ENCODE measurements at places on chromosomes 7 and 10.

GRCh38 chr10:125217990-125218675 lies 57.8 kb upstream of the CTBP2 start:
- DNase-seq, result peak; percentile 32

DNA sequence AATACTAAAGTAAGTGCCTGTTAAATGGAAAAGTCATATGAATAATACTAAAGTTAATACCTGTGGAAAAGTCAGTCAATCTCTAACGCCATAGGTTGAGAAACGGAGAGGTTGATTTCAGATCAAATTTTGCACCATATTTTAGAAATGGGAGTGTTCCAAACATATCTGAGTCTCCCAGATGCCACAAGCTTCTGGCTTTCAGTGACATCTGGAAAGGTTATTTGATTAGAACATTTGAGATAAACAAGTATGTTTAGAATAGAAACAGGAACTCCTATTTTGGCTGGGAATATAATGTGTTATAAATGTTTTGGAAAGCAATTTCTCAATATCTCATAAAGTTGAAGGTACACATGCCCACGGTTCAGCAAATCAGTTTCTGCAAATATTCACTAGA lies 5.8 kb downstream of the MACC1 start:
- DNase-seq, result no peak

DNA sequence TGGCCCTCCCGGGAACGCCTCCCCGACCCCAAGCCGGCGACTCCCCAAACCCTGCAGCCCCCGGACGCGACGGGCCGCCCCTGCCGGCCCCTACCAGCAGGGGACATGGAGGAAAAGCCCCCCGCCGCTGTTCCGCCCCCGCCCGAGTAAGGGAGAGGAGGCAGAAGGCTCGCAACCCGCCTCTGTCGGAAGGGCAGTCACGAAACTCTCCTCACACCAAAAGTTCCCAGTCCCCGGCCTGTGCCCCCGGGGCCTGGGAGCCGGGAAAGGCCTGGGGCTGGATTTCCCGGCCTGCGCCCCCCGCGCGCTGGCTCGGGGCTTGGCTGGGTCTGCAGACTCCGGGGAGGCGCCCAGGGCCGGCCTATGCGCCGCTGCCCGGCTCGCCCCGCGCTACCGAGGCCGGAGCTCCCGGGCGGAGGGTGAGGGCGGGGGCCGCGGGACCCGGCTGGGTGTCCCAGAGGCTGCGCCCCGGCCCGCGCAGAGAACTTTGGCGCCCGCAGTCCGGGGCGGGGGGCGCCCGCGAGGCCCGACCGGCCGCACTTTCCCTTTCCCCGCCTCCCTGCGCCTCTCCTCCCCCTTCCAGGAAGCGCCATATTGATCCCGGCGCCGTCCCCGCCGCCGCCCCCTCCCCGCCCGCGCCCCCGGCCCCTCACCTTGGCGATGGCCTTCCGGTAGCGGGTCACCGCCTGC lies 728 bp downstream of the PARD3 start:
- peak; percentile 77 for DNase-seq

GRCh38 chr7:104530251-104530650 lies 201.8 kb downstream of the LHFPL3 start:
- DNase-seq, result no peak

GRCh38 chr10:105634281-105634680 lies 993.2 kb downstream of the SORCS3 start:
- no peak for DNase-seq

DNA sequence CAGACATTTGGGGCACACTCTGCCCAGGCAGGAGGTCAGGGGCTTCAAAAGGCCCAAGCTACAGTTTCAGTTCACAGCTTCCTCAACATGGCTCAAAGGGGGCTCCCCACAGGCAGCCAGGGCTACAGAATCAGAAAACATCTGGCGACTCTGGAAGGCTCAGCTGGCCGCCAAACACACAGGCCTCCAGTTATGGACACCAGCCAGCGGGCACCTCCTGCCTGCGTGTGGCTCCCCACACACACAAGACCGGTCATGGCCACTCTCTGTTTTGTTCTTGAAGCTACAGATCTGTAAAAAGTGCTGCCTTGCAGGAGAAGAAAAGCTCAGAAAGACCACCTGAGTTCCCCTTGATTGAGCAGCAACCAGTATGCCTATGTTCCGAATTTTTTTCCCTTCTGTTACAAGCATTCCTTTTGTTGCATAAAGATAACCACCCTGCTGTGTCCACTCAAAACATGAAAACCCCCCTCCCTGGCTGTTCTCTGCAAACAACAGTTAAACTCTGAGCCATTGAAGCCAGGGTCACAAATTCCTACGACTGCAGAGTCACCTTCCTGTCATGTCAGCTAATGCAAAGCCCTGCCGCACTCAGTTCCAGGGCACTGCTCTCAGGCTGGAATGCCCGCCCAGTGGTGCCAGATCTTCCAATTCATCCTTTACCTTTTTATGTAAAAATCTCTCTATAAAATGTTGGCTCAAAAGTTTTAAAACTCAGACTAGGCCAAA lies 33.6 kb downstream of the VSTM4 start:
- DNase-seq, result no peak

DNA sequence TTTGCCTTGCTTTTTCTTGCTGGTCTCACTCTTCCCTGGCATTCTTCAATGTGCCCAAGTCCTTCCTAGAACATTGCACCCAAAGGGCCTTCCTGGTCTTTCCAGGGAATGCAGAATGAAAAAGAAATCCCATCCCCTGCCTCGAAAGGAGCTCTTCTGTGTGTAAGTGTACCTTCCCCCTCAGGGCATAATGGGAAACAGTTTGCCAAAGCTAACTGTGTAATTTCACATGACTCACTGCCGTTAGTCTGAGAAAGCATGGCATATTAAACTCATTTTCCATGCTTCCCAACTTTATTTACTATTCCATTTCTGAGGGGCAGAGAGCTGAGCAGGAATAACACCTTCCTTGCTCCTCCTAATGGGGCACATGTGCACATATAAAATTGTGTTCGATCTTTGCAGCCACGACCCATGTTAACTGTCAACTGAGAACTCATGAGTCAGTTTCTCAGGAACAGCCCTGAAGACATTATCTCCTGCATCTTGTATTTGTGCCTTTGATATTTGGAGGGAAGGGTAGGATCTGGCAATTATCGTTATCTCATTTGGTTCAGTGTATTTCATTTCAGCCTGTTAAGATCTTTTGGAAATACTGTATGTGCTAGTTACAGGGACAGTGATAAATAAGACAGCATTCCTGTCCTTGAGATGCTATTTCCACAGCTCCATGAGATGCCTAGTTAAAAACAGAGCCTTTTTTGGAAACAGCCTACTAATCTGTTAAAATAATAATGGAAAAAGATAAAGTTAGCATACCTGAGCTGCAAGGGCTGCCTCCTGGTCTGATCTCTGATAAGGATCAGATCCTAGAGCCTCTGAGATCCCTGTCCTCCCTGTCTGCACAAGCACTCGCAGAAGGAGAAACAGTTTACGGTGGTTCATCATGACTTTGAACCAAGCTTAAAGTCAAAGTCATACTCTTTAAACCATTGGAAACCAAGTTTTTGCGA lies 42.3 kb downstream of the IKZF1 start:
- no peak for DNase-seq

- no peak for DNase-seq
Observed at GRCh38 chr7:38795593-38795992, 113.4 kb downstream of the VPS41 start.

DNA sequence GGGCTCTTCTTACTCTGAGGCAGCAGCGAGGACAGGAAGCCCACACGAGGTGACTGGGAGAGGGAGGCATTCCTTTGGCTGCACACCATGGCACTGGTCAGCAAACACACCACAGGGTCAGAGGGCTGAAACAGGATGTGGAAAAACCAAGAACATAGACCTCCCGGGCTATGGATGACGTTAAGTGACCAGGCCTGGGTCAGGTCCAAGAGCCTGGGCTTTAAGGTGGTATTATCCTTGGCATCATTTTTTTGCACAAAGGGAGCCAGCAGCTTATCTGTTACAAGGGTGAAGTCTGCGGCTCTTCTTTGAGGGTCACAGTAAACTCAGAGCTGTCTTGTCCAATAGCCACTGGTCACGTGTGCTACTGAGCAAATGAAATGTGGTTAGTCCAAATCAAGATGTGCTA lies 7.0 kb downstream of the WDR91 start:
- no peak for DNase-seq

DNA sequence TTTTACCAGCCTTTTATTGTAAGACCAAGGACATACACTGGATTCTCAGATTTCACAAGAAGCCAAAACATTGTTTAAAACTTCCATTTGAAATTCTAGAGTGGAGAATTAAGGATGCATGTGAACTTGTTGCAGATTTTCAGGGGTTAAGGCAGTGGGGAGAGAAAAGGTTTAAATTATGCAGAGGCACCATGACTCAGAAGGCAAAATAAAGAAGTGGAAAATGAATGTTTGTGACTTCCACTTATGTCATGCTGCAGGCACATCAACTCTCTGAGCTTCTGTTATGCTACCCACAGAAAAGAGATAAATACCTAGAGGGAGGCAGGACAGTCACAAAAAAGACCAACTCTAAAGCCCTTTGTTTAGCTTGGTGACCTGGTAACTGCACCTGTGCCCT lies 84.4 kb upstream of the BET1 start:
- DNase-seq, result no peak

DNA sequence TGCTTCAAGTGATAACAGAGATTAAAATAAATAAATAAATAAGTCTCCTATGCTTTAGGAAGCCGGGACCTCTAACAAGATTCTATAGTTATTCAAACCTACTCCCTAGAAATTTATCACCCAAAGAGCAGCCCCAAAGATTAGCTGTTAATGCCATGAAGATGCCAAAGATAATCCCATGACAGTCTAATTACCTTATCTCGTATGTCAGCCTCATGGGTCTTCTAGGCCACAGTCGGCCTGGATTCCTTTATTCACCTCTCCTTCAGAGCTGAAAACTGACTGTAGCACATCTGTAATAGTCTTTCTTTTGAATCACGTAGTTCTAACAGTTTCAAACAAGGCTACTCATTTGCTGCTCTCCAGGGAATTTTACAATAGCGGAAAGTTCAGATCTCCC lies 24.2 kb downstream of the COL1A2 start:
- no peak for DNase-seq

GRCh38 chr7:7639421-7639820 lies 1.1 kb upstream of the UMAD1 start:
- no peak for DNase-seq

GRCh38 chr7:85030893-85031292 lies 156.0 kb downstream of the SEMA3D start:
- DNase-seq, result peak; percentile 4

DNA sequence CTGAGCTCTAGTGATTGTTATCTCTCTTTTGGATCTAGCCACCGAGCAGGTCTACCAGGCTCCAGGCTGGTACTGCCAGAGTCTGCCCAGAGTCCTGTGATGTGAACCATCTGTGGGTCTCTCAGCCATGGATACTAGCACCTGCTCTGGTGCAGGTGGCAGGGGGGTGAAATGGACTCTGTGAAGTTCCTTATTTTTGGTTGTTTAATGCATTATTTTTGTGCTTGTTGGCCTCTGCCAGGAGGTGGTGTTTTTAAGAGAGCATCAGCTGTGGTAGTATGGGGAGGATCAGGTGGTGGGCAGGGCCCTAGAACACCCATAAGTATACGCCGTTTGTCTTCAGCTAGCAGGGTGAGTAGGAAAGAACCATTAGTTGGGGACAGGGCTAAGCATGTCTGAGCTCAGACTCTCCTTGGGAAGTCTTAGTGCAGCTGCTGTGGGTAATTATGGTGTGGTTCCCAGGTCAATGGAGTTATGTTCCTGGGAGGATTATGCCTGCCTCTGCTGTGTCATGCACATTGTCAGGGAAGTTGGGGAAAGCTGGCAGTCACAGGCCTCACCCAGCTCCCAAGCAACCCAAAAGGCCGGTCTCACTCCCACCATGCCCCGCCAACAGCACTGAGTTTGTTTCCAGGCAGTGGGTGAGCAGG lies 81.8 kb downstream of the NPSR1 start:
- no peak for DNase-seq

DNA sequence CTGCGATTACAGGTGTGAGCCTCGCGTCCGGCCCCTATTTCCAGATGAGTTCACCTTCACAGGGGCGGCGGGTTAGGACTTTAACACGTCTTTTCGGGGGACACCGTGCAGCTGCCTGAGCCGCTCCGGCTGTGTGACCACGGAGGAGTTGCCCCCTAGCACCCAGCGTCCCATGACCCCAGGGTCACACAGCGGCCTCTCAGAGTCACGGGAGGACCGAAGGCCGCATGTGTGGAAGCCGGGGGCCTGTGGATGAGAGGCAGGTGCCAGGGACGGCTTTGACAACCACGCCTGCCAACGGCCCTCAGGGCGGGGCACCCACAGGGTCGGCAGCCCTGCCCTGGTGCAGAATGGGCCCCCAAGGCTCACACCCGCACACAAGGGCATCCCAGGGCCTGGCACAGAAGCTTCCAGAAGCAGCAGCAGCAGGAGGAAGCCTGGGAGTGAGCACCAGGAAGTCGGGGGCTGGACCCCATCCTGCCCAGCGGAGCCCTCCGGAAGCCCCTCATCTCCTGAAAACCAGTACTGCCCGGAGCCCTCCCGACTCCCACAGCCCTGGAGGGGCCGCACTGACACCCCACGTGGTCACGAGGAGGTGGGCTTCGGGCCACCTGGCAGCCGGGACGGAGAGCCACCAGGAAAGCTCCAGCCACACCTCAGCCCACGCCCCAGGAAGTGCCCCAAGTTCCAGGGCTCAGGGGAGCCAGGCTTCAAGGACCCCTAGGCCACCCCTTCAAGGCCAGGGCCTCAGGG lies 32.7 kb downstream of the ADAP1 start:
- no peak for DNase-seq

DNA sequence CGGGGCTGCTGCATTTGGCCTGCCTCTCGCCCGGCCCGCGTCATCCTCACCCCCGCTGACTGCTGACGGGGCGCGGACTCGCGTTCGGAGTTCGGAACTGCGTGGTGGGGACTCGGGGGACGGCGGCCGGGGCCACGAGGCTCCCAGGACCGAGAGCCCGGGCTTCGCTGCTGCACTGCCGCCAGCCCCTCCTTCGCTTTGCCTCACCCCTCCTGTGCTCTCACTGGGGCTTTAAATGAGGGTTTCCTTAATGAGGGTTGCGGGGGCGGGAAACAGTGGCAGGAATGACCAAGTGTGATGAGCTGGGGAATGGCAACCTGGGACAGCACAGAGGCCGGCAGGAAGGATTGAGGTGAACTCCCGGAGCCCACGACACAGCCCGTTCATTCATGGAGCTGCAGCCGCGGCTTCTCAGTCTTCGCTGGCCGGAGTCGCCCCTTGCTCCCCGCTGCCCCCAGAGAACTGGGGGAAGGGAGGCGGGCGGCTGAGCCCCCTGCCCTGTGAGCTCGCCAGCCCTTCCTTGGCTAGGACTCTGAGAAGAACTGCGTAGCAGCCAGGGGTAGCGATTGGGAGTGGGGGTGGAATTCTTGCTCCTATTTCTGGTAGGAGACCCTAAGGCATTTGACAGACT lies 1.5 kb upstream of the LRRC4 start:
- peak; percentile 56 for DNase-seq

- no peak for DNase-seq
Observed at GRCh38 chr10:34145715-34146114, 669.4 kb downstream of the PARD3 start.

GRCh38 chr7:72223351-72223750 lies 188.8 kb downstream of the CALN1 start:
- no peak for DNase-seq

GRCh38 chr10:44201656-44202055 lies 183.2 kb downstream of the CXCL12 start:
- no peak for DNase-seq

GRCh38 chr7:25849500-25850184 lies 302.4 kb upstream of the NFE2L3 start:
- DNase-seq, result no peak
